Stimulated activated CD8-positive, alpha-beta memory T cell treated with anti-CD3 and anti-CD28 coated beads, Interleukin-4, amount 100 ng/mL, for 4 hours (primary cell): ENCODE measurements at places on chromosomes 13 and 19.

DNA sequence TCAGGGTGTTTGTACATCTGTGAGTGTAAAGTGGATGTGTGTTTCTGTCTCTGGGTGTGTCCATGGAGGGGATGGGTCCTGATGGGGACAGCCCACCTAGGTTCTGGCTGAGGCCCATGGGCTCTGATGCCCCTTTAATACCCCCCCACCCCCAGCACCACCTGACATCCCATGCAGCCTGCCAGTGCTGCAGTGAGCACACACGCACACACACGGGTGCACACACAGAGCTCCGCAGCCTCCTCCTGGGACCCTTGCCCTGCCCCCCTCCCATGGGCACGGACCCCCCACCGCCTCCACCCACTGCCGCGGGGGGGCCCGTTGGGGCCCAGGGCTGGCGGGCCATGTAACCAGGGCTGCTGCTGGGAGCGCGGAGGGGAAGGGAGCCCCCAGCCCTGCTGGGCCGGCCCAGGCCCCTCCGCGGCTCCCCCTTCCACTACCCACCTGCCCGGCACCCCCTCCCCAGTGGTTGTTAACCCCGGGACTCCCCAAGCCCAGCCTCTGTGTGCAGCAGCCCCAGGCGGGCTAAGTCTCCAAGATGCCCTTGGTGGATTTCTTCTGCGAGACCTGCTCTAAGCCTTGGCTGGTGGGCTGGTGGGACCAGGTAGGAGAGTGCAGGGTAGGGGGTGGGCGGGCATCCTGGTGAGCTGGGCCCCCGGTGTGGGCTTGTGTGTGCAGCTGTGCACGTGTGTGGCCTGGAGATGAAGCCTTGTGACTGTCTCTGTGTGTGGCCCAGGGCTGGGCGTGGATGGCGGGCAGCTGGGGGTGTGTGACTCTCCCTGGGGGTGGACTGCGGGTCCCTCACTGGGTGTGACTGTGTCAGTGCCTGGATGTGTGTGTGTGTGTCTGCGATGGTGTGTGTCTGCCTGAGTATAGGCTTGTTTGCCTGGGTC, 32.6 kb downstream of the PDE4A start:
- no peak for DNase-seq

DNA sequence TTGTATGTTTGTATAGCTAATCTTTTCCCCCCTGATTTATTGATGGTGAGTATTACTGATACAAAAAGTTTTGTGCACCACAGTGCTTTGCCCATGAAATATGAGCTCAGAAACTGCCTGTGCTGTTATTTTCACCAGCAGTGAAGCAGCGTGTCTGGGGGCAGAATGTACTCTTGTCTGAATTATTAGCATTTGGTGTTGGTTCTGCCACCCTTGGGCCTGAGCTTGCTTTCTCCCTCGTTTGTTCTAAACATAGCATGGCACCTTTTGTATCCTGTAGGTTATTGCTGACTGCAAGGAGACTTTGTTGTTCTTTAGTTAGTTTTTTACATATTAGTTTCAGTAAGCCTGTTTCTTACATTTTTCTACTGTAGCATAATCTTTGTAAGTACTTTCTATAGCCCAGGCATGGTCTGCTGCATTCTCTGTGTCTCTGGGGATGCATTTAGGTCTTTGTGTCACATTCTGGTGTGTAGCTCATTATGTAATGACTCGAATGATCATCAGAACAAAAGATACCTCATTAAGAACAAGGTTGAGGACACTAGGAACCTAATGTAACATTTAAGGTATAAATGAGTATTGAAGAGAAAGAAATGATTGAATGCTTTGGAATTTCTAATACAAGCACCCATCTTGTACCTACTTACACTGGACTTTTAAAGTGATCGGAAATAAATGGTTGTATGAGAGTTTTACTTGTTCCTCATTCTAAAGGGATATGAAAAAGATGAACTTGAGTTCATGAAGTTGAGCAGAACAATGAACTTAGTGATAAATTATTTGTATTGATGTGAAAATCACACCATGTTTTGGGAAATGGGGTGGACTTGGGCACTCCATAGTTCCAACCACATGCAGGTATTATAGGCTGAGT, 50.3 kb upstream of the GPI start:
- DNase-seq: no peak

DNA sequence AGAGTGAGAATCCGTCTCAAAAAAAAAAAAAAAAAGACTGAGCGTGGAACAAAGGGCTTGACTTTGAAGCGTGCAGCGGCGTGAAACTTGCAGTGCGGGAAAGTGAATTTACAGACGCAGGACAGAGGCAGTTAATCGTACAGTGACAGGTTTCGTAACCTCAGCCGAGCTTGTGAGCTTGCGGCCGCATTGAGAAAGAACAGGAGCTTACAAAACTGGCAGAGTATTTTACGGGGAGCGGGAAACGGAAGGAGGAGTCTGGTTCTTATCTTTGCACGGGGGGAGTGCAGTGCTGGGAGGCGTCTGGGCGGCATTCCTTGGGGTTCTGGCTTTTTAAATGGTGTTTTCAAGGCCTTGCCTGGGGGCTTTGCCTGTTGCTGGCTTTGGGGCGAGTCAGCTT, 6.0 kb upstream of the BSG start:
- no peak for DNase-seq

DNA sequence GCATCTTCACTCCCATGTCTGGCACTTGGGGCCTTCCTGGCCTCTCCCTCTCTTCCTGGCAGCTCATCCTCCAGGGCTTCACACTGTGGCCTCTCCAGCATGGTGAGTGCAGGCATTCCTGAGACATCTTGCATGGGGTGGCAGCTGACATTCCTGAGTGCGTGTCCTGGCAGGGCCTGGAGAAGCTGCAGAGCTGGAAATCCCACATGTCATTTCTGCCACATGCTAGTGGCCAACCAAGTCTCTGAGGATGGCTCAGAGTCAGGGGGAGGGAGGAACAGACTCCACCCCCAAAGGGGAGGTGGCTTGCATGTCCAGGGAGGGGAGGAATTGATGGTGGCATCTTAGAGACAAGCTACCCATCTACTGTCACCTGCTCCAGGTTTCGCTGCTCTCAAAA, 41.6 kb upstream of the AMER2 start:
- no peak for DNase-seq

- DNase-seq: no peak
Measured at GRCh38 chr13:67855741-67856238, 625.7 kb upstream of the PCDH9 start.

GRCh38 chr13:77946522-77946921, 27.9 kb upstream of the EDNRB start:
- DNase-seq: no peak

GRCh38 chr13:98892821-98893220, 85.0 kb downstream of the DOCK9 start:
- no peak for DNase-seq

DNA sequence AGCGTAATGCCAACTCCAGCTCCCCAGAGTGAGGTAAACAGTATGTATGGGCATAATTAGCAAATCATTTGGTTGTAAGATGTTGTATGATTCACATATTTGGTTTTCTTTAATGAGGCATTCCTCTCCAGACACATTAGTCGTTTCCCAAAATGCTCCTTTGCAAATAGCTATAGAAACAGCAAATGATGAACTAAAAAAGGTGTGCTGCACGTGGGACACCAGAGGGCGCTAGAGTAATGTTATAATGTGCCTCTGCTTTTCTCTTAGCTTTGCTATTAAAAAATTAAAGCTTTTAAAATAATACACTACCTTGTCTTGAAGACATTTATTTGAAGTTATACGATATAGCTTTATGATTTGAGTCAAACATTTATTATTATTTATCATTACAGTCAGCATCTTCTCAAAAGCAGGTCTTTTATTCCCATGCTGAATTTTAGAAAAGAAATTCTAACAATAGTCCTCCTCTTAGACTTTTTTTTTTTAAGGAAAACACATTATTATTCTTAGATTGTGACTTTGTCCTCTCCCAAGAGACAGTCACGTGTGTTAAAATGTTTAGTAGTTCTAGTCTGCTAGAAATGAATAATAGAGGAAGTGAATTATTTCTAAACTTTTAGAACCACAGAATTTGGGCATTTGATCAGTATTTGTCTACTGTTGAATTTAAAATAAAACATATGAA, 121.6 kb upstream of the FRY start:
- DNase-seq: no peak

- DNase-seq: no peak
Measured at GRCh38 chr19:38707512-38708114, 36.7 kb downstream of the CAPN12 start.

DNA sequence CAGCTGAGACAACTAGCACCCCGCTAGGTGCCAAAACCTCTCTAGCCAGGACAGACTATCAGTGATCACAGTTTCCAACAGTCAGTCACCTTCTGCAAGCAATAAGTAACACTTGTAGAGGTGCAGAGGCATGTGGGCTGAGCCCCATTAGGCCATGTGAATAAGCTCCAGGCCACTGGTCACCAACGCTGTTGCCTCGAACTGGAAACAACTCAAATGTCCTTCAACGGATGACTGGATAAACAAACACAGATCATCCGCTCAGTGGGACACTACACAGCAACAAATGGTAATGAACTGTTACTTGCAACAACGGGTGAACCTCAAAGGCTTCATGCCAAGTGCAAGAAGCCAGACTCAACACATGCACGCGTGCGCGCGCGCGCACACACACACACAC, 27.5 kb upstream of the TMEM160 start:
- no peak for DNase-seq

GRCh38 chr13:41224113-41225110, 30.0 kb upstream of the KBTBD7 start:
- no peak for DNase-seq

GRCh38 chr19:32373585-32374295, 28.3 kb downstream of the ZNF507 start:
- DNase-seq: no peak

- DNase-seq: no peak
Measured at GRCh38 chr13:109494925-109495369, 291.4 kb downstream of the IRS2 start.

DNA sequence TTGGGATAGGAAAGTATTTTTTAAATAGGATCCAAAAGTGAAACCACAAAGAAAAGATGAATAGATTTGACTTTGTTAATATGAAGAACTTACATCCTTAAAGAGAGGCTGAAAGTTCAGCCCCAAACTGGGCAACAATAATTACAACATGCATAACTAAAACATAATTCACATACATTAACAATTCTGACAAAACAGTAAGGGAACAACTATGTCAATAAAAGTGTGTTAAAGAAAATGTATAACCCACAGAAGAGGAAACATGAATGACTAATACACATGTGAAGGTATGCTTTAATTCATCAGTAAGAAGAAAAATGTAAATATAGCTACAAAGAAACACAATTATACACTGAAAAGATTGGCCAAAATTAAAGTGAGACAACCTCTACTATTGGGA, 1597.6 kb upstream of the MIR17HG start:
- no peak for DNase-seq

- DNase-seq: no peak
Measured at GRCh38 chr19:7417671-7418324, 69.1 kb downstream of the ARHGEF18 start.

GRCh38 chr19:35264268-35265125, 4.3 kb upstream of the USF2 start:
- no peak for DNase-seq

DNA sequence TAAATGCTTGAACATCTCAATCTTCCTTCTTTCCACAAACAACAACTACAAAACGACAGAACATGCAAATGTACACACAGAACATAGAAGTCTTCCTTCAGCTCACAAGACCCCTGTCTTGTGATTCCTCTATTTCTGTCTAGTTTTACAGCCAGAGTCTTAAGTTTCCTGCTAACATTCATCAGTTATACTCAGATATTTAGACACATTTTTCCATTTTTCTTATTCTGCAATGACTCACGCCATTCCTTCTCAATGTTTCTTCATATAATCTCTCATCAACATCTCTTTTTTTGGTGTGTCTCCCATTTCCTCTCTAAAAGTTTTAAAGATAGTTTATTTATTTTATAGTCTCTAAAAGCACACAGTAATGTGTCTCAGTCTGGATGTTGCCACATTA, 1872.9 kb upstream of the PCDH20 start:
- no peak for DNase-seq

DNA sequence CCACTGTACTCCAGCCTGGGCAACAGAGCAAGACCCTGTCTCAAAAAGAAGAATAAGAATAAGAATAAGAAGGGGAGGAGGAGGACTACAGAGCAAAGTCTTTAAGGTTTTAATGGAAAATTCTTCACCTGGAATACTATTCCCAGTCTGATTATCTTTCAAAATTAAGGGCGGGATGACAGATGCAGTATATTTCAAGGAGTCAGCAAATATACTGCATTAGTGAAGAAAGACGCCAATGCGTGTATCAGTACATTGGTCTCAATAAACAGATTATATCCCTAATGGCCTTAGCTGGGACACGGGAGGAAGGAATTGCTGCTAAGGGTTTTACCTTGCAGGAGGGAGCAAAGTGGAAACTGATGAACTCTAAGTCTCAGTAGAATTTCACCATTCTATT, 54.1 kb upstream of the PDCD5 start:
- no peak for DNase-seq

DNA sequence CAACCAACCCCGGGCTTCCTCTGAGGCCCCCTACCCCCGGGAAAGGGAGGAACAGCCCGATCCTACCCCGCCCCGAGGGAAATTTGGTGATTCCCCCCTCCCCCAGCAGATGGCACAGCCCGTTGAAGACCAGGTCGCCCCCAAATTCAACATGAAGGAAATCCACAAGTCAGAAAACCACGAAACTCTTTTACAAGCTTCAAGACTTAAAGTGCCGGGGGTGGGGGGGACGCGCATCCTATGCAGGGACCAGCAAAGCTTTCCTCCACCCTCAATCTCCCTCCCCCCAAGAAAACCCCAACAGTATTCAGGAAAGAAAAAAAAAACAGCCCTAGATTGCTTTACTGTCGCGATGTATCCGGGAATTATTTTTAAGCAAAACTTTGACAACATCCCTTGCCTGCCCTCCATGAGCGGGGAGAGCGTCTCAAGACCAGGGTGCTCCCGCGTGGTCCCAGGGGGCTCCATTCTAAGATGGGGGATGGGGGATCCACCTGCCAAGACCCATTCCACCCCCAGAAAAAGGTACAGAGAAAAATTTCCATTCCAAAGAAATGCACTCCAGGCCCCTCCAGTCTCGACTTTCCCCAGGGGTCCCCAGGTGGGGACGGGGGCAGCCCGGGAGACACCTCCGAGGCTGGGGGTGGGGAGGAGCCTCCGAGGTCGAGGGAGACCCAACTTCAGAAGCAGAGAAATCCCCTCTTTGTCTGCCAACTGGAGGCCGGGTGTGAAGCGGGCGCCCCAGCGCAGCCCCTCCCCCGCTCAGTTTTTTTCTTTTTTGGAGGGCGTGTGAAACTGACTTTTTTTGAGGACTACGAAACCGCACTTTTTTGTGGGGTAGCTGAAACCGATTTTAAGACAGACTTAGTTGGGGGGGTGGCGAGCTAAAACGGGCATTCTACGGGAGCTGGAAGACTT, 1.5 kb downstream of the TCF3 start:
- no peak for DNase-seq

DNA sequence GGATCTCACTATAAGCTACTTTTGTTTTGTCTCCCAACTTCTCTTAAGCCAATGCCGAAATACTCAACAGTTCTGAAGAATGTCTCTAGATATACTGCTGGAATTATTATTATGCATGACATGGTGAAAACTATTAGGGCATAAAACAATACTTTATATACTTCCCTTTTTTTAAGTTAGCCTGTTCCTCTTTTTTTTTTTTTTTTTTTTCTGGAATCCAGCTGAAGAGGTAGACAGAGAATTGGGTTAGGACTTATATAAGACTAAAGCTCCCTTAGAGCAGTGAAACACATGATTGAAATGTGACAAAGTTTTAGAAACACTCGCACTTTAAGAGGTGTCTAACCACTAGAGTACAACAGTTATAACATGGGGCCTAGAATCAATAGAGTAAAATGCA, 850.9 kb upstream of the PCDH9 start:
- no peak for DNase-seq
